ENCODE measurements at places on chromosomes 6 and 20. TPM values are rescaled to one million over a fixed set of nuclear protein-coding genes. Genes with fewer than 3 reads are reported as not detected.

LTA gene
- not detected for total RNA-seq

WDR27 gene
- 10.7 TPM for total RNA-seq

PKIB gene
- 0.71 TPM for total RNA-seq

LRRN4 gene
- not detected for total RNA-seq

TRIM40 gene
- not detected for total RNA-seq

NHLRC1 gene
- 1.3 TPM for total RNA-seq

VIP gene
- total RNA-seq, result not detected

KCNK5 gene
- 1.0 TPM for total RNA-seq

SALL4 gene
- total RNA-seq, result 2.0 TPM

ELOVL4 gene
- total RNA-seq, result 1.5 TPM

EBF4 gene
- total RNA-seq, result 2.7 TPM
